CD4-positive, alpha-beta T cell (primary cell): ENCODE measurements at places on chromosomes 5 and 9.

DNA sequence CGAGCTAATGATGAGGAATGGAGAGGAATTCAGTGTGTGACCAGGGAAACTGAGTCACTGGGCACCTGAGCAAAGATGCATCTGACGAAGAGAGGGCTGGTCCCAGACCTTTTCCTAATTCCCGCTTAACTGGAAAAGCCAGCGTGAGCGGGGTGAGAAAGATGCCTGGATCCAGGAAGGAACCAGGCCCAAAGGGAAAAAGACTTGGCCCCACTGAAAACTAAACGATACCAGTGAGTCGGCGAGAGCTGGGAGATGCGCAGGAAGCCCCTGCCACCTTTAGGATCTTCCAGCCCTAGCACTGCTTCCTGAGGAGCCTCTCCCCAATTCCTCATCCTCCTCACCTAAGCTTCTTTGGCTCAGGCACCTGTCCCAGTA is 499 bp upstream of the FCHSD1 start:
- DNase-seq = no peak

DNA sequence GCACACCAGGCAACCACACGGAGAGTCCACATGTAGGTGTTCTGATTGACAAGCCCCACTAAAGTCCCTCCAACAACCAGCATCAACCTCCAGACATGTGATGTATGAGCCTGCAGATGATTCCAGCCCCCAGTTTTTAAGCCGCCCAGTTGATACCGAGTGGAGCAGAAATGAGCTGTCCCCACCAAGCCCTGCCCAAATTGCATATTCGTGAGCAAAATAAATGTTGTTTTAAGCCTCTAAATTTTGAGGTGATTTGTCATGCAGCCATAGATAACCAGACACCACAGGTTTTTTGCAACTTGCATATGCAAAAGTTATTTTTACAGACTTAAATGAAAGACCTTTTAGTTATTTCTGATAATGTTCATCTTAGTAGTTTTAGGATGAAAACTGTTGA is 187.7 kb downstream of the PIK3R1 start:
- no peak for DNase-seq

DNA sequence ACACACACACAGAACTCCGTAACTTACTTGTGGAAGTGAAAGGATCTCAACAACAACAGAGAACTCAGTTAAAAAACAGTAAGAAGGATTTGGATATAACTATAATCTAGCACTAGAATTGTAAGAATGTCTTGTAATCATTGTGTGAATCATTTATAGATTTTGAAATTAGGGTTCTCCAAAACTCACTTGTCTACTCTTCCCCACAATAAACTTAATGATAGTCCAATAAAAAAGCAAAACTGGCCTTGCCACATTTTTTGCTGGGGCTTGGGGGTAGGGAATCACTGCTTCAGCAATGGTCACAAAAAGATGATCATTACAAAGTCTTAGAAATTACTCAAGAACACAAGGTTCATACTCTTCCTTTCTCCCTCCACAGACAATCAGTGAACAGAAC is 8.8 kb downstream of the TBCA start:
- DNase-seq = no peak

- no peak for DNase-seq
Observed at GRCh38 chr5:98767581-98767980, 5.9 kb upstream of the RGMB start.

- DNase-seq = no peak
Observed at GRCh38 chr5:82356021-82356420, 77.9 kb upstream of the RPS23 start.

- DNase-seq = no peak
Observed at GRCh38 chr9:89576404-89576839, 28.4 kb upstream of the GADD45G start.

DNA sequence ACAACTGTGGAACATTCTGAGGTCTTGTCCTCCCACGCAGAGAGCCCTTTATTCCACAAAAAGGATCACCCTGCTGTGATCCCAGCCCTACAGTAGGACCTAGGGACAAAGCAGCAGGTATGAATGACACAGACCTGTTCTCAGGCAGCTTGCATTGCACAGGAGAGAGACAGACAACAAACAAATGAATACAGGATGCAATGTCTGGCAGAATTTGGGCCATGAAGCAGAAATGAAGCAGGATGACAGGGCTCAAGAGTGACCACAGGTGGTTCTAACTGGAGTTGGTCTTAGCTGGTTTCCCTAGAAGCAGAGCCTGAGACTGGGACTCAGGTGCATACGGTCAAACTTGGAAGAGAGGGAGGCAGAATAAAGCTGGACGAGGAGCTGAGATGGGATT is 388.8 kb downstream of the CDK5RAP2 start:
- no peak for DNase-seq

- no peak for DNase-seq
Observed at GRCh38 chr9:94779693-94780290, 53.3 kb downstream of the AOPEP start.

DNA sequence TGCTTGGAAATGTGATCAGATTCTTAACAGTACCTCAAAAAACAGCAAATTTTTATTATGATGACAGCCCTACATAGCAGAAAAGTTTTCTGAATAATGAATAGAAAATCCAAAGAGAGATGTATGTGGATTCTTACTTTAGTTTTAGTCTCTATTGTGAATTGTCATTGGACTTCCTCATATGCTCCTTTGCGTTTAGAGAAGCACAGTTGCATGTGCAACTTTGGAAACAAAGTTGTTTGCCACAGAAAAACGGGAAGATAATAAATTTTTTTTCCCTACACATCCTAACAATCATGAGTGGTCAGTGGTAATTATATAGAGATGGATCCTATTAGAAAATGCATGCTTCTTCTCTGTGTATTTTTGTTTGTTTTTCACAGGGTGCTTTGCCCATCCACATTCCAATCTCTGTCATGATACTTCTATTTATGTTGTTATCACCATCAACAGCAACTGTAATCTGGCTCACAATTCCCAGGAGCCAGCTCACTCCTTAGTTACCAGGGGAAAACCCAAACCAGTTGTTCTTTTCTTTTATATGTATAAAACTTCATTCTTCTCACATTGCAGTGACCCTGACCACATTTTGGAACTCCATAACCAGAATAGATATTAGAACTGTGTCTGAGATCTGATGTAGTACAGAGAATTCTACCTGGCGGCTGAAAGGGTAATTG is 118.7 kb downstream of the NDUFS4 start:
- no peak for DNase-seq

DNA sequence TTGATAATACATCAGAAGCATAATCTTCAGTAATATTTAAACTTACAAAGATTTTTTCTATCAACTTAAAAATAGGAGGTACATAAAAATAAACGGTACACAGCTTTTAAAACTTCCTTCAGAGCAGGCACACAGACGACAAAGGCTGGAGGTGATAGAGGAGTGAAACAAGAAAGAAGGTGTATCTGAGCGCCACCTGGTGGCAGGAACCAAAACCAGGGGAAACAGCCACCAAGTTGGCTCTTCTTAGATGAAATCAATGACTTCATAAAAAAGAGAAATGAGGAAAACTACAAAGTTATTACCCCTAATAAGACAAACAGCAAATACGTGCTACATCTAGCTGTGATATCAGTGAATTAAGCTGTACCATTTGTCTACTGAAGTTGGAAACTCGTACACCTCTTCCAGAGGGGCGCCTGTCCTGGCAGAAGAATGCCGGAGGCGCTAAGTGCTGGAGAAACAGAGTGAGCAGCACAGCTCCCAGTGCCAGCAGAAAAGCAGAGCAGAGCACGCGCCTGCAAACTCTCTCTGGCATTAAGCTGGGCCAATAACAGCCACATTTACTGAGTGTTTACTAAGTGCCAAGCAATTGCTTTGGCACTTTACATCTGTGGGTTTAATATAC is 85.9 kb downstream of the SETX start:
- peak; percentile 83 for DNase-seq

DNA sequence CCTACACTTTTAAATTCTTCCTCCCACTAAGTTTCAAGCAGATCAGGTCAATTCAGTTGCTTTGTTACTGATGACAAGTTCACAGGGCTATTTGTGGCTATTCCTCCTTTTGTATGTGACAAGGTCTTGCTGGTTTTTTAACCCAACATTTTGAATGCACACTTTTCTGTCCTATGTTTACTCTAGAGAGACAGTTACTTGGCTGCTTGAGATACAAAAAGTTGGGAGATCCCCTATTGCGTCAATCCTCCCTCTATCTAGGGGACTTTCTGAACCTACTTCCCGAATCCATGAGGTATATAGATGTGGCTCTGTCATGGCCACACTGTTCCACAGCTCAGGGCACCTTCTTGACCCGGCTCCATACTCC is 386.7 kb downstream of the NTRK2 start:
- DNase-seq = no peak

- no peak for DNase-seq
Observed at GRCh38 chr5:74542482-74542881, 98.0 kb downstream of the ENC1 start.

DNA sequence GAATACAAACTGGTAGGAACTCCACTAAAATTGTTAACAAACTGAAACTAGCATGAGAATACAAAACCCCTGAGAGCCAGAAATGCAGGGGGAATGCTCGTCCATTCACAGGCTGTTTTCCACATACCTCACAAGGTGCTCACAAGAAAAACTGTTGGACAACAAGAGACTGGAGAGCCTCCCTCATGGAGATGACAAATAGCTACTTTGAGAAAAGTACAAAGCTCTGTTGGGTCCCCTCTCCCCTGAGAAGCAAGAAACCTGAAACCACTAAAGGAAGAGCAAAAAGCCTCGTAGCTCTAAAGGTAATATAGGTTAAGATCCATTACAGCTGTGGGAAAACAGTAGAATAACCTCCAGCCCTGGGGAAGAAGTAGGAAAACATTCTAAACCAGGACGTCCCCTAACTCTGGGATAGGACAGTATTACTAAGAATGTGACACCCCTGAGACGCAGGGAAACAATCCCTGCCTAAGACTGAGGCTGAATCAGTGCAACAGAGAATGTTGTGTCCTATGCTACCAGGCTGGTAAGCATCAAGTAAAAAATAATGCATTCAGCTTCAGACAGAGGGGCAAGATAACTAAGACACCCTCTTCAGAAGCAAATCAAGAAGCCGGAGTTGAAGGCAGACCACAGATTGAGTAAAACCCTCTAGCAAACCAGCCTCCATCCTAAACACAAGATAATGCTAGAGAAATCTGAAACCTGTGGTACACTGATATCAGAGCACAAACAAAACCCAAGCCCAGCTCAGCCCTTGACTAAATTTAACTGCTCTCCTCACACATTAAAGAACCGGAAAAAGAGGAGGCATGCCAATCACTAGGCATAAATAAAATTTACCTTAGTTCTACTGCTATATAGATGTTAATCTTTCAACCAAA is 160.2 kb downstream of the SSBP2 start:
- no peak for DNase-seq
